ENCODE measurements at places on chromosomes 2 and 18.
A peak's percentile ranks its signal among the peaks of the same experiment; 100 is the strongest.

GRCh38 chr2:3696545-3696944 lies 6.8 kb upstream of the DCDC2C start:
- DNase-seq, result no peak

DNA sequence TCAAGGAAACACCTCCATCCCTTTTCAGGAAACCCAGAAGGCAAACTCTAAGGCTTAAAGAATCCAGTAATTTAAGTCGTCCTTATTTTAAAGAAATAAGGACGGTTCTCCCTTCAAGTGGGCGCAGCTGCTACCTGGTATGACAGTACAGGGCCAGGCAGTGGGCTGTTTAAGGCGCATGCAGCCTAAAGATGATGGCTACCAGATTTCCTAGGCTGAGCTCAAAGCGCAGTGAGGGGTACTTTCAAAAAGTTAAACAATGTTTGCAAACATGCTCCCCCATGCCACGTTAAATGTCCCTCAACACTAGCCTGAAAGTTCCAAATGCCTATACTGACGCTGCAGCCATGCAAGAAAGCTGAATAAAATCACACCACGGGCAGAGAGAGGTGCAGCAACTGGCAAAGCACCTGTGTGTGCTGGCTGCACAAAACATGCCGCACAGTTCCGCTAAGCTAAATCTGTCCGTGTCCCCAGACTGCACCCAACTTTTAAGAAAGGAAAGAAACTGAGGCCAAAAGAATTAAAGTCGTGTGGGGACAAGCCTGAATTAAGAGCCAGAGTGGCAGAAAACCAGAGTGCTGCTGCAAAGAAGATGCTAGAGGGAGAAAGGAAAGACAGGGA lies 583 bp downstream of the HIBCH start:
- peak; percentile 9 for DNase-seq

DNA sequence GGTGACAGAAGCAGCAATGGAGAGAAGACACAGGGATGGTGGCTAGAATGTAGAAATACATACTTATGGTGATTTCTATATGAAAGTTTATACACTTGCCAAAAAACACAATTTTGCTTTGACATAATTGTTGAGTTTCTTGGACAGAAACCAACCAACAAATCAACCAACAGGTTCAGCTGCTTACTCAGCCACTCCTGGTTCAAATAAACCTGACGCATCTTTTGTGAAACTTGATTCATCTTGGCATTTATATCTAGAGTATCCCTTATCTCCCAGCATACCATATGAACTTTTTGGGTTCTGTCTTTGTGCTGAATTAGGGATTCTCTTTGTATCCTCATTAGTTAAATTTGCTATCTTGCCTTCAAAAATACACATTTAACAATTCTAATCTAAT lies 54.1 kb upstream of the ERBB4 start:
- no peak for DNase-seq

- no peak for DNase-seq
Observed at GRCh38 chr2:44822174-44822573, 119.3 kb upstream of the SIX3 start.

DNA sequence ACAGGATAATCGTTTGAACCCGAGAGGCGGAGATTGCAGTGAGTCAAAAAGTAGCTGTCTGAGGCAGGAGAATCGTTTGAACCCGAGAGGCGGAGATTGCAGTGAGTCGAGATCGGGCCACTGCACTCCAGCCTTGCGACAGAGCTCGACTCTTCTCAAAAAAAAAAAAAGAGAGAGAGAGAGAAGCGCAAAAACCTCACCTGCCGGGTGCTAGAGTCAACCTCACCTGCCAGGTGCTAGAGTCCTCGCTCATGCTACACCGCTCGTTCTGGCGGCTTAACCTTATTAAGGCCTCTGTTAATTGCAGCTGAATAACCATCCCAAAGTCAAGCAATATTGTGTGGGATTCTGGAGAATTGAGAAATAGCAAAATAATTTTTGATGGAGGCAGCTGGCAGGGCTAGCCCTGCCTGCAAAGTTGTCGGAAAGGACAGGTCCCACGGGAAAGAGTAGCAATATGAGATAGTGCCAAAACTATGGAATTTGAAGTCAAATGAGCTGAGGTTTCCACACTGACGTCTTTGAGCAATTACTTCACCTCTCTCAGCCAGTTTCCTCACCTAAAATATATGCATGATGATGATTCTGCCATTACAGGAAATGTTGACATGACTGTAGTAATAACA lies 644 bp upstream of the DYM start:
- peak; percentile 19 for DNase-seq

GRCh38 chr2:43751476-43751990 lies 22.3 kb upstream of the DYNC2LI1 start:
- DNase-seq, result no peak

DNA sequence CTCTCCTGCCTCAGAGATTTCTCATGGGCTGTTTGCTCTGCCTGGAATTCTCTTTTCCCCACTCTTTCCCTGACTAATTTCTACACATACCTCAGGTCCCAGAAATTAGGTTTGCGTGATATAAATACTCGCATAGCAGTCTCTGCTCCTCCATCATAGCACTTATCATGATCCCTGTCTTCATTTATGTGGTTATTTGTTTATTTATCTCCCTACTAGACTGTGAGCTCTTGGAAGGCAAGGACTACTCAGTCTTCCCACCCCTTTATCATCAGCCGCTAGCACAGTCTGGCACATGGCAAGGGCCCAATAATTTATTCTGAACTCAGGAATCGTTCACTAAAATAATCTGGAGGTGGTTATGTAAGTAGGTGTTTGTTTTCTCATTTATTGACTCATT lies 79.3 kb downstream of the ADCYAP1 start:
- DNase-seq, result no peak

- DNase-seq, result no peak
Observed at GRCh38 chr2:48551548-48551947, 21.6 kb downstream of the STON1 start.

DNA sequence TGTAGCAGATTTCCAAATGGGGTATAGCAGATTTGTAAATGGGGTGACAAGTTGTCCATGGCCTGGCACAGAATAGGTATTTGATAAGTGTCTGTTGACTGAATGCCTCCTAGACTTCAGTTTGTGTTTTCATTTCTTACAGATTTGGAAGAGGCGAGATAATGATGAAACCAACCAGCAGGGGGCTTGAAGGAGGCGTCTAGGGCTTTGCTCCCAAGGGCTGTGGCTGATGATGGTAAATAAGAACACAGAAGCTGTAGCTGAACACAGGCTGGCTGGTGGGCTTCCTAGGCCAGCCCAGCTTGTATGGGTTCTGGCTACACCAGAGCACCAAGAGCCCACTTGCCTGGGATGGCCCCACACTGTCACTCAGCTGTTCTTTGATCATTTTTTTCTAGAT lies 19.4 kb downstream of the SFTPB start:
- DNase-seq, result peak; percentile 75

DNA sequence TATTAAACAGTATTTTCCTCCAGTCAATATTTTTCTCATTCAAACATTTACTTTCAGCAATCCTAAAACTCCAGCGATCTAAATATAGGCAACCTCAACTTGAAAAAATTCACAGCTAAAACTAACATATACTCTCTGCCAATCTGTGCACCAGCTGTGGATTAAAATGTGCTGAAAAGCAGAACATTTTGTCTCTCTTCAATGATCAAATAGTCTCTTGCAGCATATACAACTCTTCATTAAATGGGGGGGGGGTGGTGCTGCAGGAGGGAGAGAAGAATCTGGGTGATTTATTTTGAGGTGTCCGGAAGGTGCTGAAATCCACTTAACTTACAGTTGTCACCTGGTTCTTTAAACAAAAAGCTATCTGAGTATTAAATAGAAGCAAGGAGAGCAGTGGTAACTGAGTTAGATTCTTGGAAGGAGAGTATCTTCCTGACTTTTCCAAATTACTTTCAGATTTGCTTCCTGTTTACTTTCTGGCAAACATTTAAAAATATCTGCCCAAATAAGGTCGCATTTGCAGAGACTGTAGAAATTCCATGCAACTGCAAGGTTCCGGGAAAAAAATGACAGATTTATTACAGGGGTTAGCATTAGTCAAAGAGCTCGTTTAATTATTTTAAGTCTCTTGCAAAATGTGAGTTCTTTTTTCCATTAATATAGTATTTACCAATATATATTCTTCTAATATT lies 904.7 kb upstream of the ACVR2A start:
- peak; percentile 1 for DNase-seq

- DNase-seq, result no peak
Observed at GRCh38 chr2:39894082-39894481, 115.0 kb upstream of the THUMPD2 start.

GRCh38 chr2:95034221-95034620 lies 8.7 kb downstream of the MAL start:
- no peak for DNase-seq

DNA sequence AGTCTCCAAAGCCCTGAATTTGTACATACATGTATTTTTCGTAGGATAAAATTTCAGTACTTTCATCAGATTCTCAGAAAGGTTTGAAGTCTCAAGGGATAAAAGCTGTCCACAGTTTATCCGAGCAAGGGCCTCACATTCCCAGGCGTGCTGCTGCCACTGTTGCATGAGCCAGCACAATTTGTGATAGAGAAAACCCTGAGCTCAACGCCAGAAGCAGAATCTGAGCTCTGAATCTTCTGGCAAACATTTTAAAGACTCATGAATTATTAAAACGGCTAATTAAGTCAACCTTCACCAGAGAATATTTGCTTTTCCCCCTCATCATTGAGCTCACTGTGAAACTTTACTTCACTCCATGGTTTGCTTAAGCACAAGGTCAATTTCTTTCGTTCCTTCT lies 38.5 kb upstream of the STPG4 start:
- DNase-seq, result no peak

DNA sequence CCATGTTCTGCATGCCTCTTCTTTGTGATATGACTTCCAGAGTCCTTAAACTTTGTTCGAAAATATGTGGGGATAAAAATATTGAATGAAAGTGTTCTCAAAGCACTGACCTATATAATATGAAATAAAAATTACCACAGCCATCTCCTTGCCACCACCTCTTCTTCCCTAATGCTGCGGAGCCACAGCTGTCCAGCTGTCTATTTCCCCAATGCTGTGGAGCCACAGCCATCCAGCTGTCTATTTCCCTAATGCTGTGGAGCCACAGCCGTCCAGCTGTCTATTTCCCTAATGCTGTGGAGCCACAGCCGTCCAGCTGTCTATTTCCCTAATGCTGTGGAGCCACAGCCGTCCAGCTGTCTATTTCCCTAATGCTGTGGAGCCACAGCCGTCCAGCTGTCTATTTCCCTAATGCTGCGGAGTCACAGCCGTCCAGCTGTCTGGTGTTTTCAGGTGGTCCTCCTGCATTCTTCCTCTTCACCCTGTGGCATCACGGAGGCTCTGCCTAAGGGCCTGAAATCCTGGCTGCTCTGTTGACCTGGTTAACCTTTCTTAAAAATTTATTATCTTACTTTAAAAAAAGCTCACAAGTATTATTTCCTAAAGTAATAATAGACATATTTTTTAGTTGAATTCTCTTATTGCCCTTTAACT lies 266.1 kb upstream of the MEX3C start:
- DNase-seq, result no peak

GRCh38 chr2:150997066-150997465 lies 264.6 kb downstream of the RBM43 start:
- no peak for DNase-seq

DNA sequence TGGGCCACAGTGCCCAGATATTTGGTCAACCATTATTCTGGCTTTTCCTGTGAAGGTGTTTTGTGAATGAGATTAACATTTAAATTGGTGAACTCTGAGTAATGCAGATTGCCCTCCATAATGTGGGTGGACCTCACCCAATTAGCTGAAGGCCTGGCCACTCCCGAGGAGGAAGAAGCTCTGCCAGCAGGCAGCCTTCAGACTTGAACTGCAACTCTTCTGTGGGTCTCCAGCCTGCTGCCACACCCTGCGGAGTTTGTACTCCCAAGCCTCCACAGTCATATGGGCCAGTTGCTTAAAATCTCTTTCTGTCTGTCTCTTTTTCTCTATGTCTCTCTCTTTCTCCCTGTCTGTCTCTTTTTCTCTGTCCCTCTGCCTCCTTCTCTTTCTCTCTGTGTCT lies 262.7 kb downstream of the MYCN start:
- DNase-seq, result no peak

DNA sequence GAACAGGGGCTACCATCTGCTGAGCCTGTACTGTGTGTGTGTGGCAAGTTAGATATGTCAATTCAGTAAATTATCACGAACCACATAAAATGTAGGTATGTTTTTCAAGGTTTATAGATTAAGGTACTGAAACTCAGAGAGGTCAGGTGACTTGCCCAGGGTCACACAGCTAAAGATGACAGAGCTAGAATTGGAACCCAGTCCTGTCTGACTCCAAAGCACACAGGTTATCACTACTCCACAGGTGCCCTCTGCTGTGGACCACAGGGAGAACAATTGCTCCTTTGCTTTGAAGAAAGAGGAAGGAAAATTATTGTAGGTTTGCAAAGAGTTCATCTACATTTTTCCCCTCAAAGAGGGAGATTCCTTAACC lies 229.7 kb upstream of the AGAP1 start:
- no peak for DNase-seq

DNA sequence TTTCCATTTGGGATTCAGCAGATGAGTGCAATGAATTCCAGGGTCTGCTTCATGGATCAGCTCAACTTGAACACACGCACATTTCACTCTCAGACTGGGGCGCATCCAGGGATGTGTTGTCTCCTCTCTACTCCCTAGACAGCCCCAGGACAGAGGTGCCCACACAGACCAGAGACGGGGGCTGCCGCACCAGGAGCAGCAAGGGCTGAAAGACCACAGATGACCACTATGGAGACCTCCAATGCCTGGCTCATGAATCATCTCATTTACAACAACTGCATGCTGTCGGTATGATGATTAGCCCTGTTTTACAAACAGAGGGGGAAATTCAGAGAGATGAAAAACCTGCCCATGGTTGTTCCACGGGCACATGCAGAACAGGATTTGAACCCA lies 63.1 kb downstream of the CYP26B1 start:
- DNase-seq, result peak; percentile 33

DNA sequence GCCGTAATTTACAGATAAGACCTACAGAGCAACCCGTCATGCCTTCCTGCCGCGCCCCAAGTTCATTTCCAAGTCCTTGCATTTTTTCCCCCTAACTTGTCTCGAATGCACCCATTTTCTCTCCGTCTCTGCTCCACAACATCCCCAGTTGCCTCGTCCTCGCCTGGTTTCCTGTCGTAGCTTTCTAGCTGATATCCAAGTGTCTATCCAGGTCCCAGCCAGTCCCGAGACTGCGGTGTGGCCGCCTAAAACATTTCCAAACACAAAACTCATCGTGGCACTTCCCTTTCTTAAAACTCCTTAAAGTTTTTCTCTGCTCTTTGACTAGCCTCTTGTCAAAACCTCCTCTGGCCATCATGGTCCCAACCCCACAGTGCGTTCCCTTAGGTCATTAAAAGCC lies 1.2 kb upstream of the BARD1 start:
- DNase-seq, result no peak

GRCh38 chr2:198168651-198169050 lies 364.3 kb downstream of the PLCL1 start:
- no peak for DNase-seq

GRCh38 chr18:10205151-10205550 lies 249.3 kb upstream of the APCDD1 start:
- no peak for DNase-seq

DNA sequence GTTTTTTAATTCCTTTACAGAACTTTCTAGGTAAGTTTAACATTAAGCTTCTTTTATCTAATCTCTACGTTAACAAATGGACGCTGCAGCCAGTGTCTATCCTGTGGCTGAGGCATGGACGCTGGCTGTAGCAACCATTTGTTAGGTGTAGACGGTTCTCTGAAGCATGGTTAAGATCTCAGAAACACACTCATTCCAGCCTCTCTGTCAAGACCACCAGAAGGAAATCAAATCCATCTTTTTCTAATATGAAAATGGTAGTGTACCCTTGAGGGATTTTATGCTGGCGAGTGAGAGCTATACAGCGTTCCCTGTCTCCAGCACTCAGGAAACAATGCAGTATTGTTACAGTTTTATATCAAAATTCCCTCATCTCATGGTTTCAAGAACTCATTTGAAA lies 78.0 kb downstream of the DTNB start:
- DNase-seq, result no peak
